ENCODE measurements at places on chromosomes 16 and 17. TPM values are rescaled to one million over a fixed set of nuclear protein-coding genes. Genes with fewer than 3 reads are reported as not detected.

DNA sequence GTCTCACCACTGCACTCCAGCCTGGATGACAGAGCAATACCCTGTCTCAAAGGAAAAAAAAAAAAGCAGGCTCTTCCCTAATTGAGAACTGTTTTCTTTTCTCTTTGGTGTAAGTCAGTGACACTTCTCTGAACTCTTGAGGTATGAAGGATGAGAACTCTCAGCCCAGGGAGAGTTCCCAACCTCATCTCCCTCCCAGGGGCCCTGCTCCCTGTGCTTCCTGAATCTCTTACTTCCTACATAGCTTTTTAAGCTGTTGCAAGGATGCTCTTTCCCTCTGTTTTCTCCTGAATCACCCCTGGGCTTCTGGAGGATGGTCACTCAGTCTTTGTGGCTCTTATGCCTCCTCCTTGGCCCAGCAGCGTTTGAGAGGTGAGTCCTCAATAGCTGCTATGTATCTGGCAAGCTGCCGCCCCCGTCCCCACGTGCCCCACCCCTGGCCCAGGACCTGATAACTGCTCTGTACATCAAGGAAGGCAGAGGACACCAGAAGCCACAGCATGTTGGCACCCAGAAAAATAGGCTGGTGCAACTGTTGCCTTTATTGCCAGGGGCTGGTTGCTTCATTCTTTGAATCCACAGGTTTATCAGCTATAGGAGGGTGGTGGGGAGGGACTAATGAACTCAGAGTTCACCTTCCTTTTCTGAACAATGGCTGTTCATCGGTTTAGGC is 24.0 kb downstream of the IGF2BP1 start:
- no peak for DNase-seq

DNA sequence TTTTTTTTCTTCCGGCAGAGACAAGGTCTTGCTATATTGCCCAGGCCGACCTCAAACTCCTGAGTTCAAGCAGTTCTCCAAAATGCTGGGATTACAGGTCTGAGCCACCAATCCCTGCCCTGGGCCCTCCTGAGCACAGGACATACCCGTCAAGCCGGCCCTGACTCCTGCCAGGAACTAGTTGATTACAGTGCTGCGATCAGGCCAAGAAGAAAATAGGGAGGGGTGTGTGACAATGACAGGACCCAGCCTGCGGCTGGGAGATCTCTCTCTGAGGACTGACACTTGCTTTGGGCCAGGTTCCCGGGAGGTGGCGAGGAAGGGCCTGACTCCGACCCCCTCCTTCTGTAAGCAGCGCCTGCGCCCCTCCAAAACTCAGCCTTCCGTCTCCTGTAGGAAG is 276.6 kb downstream of the MRTFB start:
- no peak for DNase-seq

The PTRH2 gene
- polyA plus RNA-seq = 56.0 TPM

The CX3CL1 gene
- polyA plus RNA-seq = 0.48 TPM

GRCh38 chr16:57178793-57179212 is 7.0 kb downstream of the PSME3IP1 start:
- no peak for DNase-seq

DNA sequence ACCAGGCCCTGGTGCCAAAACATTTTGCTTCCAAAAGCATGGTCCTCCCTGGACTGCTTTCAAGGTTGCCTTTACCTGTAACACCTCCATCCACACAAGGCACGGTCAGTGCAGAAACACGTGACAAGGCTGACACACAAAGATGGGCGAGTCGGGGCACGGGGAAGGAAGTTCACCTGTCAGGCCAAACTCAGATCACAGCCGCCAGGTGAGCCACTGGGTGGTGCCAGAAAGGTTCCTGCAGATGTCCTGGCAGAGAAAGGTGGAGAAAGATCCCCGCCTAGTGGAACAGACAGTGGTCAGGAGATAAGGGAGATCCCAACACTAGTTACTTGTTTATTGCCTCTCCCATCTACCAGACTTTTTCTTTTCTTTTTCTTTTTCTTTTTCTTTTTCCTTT is 155.3 kb downstream of the AIPL1 start:
- no peak for DNase-seq

The PEMT gene
- 23.2 TPM for polyA plus RNA-seq

- DNase-seq = no peak
Measured at GRCh38 chr17:44738214-44738906, 20.4 kb upstream of the ADAM11 start.

DNA sequence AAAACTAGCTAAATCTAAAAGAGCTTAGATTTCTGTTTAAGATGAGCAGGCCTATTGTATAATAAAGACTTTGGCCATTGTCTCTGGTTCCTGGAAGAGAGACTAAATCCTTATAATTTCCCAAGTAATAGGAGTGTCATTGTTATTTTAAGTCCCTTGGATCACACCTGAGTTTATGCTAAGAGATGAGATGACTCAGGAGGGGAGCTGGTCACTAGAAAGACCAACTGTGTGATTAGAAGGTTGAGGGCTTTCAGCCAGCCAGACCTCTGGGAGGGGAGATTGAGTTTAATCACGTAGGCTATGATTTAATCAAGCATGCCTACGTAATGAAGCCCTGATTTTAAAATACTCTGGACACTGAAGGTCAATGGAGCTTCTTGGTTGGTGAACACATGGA is 156.9 kb upstream of the C17orf78 start:
- DNase-seq = no peak

- DNase-seq = no peak
Measured at GRCh38 chr16:55323637-55324271, at the start of gene IRX6. IRX6 (plus strand) TSS chr16:55324203; CDS start chr16:55325092, 889 bp downstream.

DNA sequence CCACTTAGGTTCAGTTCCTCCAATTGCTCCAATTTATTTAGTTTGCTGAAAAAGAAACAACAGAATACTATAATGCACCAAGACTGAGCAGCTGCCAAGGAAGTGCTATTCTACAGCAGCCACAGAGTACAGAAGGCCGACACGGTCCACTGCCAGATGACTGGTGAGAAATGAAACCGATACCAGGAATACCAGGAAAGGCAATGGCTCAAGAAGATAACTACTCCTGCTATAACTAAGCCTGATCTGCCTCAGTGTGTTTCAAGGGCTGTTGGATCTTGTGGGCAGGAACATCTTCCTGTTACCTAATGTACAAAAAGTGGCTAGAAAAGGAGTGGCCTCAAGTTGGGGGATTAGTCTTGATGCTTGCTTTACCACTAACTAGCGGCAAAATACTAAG is 32.8 kb downstream of the MARVELD3 start:
- no peak for DNase-seq

GRCh38 chr17:78526231-78527025 is 50.8 kb downstream of the DNAH17 start:
- no peak for DNase-seq

DNA sequence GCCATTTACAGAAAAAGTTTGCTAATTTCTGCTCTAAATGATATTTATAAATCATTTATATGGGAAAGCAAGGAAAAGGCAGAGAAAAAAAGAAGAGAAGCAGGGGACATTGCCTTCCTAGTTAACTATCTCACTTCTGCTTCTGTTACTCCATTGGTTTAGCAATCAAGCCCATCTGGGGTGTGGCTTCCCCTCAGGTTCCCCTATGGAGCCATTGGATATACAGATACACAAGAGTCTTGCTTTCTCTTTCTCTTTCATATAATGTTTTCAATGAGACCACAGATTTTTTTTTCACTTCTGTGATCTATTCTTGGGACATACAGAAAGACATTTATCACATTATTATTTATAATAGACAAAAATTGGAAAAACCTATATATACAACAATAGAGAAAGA is 105.6 kb upstream of the TOM1L1 start:
- no peak for DNase-seq

DNA sequence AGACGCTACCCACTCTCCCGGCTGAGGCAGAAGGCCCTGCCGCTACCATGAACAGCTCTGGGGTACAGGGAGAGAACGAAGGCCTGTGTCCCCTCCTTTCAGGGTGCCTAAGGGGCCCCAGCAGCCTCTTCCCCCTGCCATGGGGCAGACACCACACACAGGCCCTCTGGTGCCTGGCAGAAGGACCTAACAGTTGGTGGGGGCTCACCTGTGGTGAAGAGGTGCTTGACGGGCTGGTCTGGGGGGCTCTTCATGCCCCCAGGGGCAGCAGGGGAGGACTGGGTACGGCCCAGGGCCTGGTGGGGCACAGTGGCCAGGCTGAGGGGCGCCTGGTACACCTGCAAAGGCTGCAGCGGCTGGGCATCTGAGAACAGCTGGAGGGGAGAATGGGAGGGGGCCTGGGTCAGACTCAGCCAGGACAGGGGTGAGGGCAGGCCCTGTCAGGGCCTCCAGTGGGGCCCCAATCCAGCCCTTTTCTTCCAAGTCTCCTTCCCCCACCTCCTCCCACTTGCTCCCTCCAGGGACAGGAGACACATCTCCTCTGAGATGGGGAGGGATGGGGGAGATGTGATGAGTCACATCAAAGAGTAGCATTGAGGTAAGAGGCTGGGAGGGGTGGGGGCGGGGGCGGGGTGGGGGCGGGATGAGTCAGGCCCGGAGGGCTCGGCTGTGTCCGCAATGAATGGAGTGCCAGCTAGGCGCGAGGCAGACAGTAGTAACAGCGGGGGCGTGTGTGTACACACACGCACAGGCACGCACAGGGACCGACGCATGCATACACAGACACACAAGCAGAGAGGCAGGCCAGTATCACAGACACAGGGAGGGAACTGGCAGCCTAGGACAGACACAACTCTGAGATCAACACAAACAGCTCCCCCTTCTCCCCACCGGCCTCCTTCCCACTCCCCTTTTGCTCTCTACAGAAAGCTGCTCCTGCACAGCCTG is 16.1 kb downstream of the G6PC3 start:
- DNase-seq = peak; percentile 75

GRCh38 chr16:24298548-24299167 is 42.5 kb downstream of the CACNG3 start:
- DNase-seq = no peak

DNA sequence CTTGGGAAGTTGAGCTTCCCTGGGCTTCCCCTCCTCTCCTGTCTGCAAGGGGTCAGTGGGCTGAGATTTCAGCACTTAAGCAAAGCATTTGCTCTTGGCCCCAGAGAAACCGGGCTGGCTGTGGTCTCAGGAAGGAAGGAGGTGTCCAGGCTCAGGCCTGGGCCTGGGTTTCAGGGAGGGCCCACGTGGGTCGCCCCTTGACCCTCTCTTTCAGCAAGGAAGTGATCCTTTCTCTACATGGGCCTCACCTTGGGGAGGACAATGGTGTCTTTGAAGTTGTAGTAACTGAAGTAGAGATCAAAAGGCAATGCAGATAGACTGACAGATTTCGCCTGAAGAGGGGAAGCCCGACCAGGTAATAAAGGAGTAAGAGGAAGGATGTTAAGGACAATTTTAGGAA is 2.7 kb downstream of the NOD2 start:
- DNase-seq = no peak

The PAFAH1B1 gene
- 91.7 TPM for polyA plus RNA-seq

DNA sequence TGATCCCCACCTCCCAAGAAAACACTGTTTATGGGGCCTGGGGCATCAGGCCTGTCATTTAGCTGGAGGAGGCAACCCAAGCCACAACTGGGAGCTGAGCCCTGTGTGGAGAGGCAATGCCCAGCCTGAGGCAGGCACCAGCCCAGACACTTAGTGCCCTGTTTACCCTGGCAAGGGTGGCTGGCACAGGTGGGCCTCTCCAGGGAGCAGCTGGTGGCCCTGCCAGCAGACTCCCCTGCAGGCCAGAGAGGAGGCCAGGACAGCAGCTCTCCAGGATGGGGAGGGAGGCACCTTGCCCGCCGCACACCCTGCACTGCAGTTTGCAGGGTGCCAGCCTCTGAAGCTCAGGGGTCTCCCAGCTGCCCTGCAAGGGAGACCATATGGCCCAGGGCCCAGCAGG is 9.1 kb upstream of the TMEM92 start:
- no peak for DNase-seq

GRCh38 chr17:7183433-7184090 is 4.4 kb upstream of the ASGR1 start:
- DNase-seq = no peak

GRCh38 chr17:72662827-72663190 is 429.7 kb downstream of the SLC39A11 start:
- DNase-seq = no peak
